ENCODE measurements at places on chromosomes 13 and 19. TPM values are rescaled to one million over a fixed set of nuclear protein-coding genes. Genes with fewer than 3 reads are reported as not detected.
A peak's percentile ranks its signal among the peaks of the same experiment; 100 is the strongest.

OR7D2 gene
- not detected for total RNA-seq

REEP6 gene
- total RNA-seq: 8.5 TPM

MTUS2 gene
- total RNA-seq: 0.12 TPM

DNA sequence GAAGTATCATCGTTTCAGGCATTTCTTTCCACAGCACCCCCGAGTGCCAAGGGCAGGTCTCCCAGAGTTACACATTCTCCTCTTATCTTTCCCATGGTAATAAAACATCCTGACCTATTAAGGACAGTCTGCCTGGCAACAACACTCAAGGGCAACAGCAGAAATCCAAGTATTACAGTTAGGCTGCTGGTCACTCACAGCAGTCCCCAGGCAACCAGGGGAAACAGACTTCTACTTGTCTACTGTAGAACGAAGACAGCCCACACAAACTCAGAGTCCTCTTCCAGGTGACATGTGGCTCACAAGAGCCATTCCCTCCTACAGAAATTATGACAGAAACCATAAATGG lies 24.3 kb downstream of the RCBTB1 start:
- ATAC-seq: no peak

DNA sequence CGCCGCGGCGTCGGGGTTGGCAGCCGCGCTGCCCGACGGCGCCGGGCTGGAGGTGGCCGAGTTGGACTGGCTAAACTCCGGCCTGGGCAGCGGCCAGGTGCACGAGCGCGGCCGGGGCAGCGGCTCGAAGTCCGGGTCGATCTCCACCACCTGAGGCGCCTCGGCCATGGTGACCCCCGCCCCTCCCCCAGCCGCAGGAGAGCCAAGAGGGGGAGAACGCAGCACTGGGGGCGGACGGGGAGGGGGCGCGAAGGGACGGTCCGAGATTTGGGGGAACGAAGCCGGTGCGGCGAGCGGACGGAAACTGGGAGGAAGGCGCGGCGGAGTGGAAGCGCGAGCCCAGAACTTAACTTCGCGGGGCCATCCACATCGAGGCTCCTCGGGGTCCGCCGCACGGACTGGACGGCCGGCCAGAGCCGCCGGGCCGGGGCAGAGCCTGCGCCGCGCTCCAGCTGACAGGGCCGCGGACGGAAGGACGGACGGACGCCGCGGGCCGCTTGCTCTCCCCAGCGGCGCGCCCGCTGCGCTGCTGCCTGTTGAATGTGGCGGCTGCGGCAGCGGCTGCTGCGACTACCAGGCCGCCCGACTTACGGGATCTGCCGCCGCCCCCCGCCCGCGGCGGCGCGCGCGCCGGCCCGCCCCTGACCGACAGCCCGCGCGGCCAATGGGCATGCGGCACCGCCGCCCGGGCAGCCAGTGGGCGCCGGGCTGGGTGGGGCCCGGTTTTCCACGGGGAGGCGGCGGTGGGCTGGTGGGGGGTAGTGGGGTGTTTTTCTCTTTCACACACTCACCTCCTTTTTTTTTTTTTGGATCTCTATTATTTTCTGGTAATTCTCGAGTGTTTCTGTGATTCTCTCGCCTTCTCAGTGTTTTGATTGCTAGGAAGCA lies at the start of gene FOXO1:
Gene FOXO1 (minus strand): TSS at position 597 of the 888 bp plus-strand sequence. CDS start 429 bp downstream, at position 168.
- ATAC-seq: peak; percentile 89

DNA sequence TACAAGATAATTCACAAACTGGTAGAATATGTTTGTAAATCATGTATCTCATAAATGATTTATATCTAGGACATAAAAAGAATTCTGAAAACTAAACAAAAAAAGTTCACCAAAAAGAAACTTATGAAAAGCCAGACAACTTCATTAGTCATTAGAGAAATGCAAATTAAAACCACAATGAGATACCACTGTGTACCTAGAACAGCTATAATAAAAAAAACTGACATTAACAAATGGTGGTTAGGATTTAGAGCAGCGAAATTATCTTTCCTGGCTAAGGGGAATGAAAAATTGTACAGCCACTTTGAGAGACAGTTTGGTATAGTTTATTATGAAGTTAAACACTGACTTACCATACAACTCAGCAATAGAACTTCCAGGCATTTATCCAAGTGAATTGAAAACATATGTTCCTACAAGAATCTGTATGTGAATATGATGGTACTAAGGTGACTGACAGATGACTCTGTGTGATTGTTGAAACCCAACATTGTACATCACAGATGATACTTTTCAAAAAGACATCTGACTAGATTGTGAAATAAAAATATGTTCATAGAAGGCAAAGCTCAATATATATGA lies 41.8 kb downstream of the UGGT2 start:
- no peak for ATAC-seq

DNA sequence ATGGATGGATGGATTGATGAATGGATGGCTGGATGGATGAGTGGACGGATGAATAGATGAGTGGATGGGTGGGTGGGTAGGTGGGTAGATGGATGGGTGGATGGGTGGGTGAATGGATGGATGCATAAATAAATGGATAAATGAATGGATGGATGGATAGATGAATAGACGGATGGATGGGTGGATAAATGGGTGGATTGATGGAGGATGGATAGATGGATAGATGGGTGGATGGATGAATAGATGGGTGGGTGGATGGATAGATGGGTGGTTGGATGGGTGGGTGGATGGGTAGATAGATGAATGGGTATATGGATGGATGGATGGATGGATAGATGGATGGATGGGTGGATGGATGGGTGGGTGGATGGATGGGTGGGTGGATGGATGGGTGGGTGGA lies 84.9 kb upstream of the ZNF536 start:
- no peak for ATAC-seq

- ATAC-seq: no peak
These were observed 5.6 kb upstream of the ZNF331 start for GRCh38 chr19:53532362-53532761.

DNA sequence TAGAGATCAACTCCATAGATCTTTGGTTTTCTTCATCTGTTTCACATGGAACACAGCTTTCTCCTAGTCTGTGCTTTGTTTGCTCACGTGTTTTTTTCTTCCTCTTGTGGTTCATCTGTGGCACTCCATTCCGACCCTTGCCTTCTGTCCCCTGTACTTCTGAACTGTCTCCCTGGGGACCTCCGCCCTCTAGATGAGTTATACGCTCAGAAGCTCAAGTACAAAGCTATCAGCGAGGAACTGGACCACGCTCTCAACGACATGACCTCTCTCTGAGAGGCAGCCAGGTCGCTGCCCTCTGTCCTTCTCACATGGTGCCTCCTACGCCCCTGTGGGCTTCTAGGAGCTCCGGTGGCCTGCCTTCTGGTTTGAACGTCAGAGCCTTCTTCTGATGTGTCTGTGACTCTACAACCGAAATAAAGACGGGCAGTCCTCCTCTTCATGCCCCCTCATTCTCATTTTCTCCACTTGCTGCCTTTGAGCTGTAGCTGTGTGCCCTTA lies 16.6 kb upstream of the RAB8A start:
- ATAC-seq: no peak

GRCh38 chr13:52615812-52616211 lies 26.4 kb upstream of the HNRNPA1L2 start:
- no peak for ATAC-seq

- no peak for ATAC-seq
These were observed 300.1 kb downstream of the COG6 start for GRCh38 chr13:39955560-39955959.

DNA sequence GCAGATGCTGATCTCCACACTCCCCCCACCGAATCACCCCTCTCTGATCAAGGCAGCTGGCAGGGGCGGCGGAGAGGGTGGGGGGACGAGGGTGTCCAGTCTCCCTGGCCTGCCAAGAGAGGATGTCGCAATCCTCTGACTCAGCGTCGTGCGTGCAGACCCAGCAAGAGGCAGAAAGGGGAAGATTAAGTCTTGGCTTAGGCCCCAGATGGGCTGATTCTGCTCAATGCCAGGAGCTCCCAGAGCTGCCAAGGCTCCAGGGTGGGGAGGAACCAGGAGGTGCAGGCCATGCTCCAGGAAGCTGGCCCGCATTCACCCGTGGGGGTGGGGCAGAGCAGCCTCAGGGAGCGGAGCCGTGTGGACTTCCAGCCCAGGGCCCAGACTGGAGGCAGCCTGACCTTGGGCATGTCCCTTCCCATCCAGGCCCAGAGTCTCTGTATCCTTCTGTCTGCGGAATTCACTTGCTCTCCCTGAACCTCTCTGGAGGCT lies 6.6 kb upstream of the BCL3 start:
- ATAC-seq: peak; percentile 92

DNA sequence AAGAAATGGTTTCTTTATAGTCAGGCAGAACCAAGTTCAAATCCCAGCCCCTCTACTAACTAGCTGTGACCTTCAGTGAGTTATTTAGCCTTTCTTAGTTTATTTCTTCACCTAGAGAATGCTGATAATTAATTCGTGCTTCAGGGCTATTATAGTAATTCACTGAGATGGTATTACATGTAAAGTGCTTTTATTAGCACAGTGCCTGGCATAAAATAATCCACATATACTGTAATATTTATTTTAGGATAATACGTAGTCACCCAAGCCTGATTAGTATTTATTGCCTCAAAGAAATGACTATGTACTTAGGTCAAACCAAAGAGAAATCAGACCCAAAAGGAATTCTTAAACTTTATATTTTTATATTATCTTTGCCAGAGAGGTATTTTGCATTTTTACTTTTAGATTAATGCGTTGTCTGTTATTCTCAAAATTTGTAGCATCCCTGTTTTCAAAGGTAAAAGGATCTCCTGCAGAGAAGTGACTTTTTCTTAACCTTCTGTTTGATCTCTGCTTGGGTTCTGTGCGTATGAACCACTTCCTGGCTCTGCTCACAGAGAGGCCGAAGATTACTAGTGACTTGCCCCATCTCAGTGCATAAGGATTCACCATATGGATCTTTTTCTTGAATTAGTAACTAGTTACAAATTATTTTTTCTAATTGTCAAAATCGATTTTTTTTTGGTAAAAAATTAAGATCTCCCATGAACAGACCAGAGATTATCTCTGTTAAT lies 19.7 kb downstream of the UBAC2 start:
- ATAC-seq: no peak

DNA sequence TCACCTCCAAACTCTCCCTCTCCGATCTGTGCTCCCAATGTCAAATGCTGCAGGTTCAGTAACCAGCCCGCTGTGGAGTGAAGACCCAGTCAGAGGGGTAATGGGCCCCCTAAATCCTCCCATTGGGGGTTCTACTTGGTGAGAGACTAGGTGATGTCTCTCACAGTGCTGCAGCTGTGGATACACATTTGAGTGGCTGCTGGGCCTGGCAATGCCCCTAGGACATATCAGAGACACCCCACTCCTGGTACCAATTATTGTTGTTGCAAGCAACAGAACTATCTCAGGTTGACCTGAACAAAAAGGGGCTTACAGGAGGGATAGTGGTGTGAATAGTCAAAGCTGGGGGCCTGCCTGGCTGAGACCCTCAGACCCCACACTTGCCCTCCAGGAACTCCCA lies 4.6 kb downstream of the MATK start:
- ATAC-seq: no peak

DNA sequence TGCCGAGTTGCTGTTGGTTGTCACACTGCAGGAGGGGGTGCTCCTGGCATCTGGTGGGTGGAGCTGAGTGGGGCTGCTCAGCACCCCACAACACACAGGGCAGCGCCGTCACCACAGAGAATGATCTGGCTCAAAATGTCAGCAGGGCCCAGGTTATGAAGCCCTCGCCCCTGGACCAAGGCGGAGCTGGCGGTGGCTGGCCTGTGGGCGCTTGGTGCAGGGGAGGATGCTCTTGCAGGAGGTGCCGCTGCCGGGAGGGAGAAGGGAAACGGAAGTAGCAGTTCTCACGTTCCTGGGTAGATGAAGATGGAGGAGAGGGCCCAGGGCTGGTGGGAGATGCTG lies 14.2 kb upstream of the LENG8 start:
- no peak for ATAC-seq
